ENCODE measurements at places on chromosomes 12 and 14. TPM values are rescaled to one million over a fixed set of nuclear protein-coding genes. Genes with fewer than 3 reads are reported as not detected.

Gene CLEC4A
- total RNA-seq = not detected

DNA sequence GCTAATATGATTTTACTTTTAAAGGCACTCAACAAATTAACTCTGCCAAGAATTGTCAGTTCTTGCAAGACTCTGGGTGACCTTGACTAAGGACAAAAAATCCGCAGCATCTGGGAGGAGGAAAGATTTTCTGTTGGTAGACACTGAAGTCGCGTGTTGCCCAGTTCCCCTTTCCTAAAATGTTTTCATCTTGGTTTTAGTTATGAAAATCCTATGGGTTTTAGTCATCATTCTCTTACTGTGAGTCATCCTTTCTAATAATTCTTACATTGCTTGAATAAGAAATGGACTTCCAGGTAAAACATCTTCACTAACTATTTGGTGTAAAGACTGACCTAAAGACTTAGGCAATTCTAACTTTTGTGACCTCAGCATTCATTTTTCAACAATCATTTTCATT, 9.1 kb downstream of the GSG1 start:
- no peak for DNase-seq

- DNase-seq = no peak
Observed at GRCh38 chr12:20453756-20454310, 85.5 kb downstream of the PDE3A start.

- DNase-seq = no peak
Observed at GRCh38 chr14:105028251-105028927, 7.5 kb upstream of the CDCA4 start.

DNA sequence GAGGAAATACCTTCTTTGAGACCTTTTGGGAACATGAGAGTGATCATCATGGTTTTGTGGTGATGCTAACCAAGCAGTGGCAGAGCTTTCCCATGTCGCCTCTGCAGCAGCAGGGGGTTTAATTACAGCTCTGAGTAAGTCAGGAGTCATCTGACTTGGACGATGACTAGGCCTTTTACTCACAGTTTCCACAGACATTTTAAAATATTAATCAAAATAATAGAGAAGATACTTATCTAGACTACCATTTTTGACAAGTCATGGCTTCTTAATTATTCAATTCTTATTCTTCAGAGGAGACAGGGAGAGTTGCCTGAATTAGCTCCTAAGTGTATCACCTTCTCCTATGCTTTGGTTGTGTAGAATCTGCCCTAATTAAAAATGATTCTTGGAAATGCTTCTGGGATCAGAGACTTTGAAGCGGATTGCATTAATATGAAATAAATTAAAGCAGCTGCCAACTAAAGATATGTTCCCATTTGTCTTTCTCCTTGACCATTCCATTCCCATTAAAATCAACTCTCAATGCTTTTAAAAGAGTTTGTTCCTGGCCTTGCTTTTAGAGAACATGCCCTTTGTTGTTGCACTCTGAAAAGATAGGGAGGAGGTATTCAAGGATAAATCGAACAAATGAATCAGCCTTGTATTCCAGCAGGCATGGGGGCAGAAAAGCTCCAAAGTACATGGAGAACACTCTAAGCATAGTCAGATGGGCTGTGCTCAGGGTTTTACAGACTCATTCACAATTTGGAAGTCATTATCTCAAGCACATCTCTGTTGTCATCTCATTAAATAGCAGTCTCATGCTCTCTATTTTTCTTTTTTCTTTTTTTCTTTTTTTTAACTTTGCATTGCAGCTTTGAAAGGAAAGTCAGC, 7.7 kb upstream of the IFNG-AS1 start:
- no peak for DNase-seq
